Activated CD4-positive, alpha-beta T cell treated with anti-CD3 and anti-CD28 coated beads, Interleukin-2, Interleukin-6, amounts not matched to agents 100 ng/mL and 50 ng/mL, durations not matched to agents 16 hours and 8 hours (primary cell): ENCODE measurements at places on chromosomes 13 and 19.

- DNase-seq = no peak
Measured at GRCh38 chr13:30113983-30114570, 193.3 kb downstream of the KATNAL1 start.

DNA sequence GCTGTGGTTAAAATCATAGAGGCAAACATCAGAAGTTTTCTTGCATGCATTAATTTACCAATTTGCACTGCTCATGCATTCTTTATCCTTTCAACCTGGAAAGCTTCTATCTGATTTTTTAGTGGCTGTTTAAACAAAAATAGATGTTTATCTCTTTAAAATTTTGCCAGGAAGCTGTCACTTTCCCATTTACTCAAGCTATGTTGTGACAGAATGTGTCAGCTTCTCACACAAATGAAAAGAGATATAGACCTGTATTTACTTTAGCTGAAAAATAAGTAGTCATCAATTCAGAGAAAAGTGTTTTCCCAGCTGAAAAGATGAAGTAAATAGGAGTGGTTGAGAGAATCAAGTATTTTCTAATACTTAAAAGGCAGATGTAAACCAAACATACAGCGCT lies 872.8 kb downstream of the DACH1 start:
- no peak for DNase-seq

GRCh38 chr13:102593466-102593865 lies 3.3 kb upstream of the TPP2 start:
- DNase-seq = no peak

GRCh38 chr19:44712864-44713515 lies 14.0 kb downstream of the CEACAM16 start:
- DNase-seq = no peak

- no peak for DNase-seq
Measured at GRCh38 chr13:51147732-51148131, 36.7 kb upstream of the C13orf42 start.

DNA sequence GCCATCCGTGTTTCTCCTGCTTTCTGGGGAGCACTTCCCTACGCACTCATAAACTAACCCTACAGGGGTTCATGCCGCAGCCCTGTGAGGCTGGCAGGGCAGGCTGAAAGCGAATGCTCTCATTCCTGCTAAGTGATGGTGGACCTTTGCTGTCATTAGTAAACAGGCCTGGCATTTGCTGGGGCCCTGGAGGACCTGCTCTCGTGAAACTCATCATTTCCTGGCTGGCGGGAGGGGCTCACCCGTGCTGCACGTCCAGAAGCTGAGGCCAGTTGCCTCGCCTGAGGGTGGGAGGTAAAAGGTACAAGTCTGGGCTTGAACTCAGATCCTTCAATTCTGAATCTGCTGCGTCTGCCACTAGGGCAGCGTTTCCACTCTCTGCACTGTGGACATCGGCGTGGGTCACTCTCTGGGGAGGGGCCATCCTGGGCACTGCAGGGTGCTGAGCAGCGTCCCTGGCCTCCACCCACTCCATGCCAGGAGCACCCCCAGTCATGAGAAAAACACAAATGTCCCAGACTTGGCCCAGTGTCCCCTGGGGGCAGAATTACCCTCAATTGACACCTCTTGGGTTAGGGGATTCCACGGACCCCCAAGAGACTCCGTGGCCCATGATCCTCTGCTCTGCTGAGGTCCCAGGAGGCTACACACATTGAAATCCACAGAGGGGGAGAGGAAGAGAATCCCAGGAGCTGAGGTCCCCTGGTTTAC lies 7.0 kb downstream of the MOB3A start:
- DNase-seq = no peak

- DNase-seq = no peak
Measured at GRCh38 chr13:96130818-96131340, 41.0 kb downstream of the HS6ST3 start.

- DNase-seq = no peak
Measured at GRCh38 chr13:65926750-65927171, 1303.4 kb downstream of the PCDH9 start.

DNA sequence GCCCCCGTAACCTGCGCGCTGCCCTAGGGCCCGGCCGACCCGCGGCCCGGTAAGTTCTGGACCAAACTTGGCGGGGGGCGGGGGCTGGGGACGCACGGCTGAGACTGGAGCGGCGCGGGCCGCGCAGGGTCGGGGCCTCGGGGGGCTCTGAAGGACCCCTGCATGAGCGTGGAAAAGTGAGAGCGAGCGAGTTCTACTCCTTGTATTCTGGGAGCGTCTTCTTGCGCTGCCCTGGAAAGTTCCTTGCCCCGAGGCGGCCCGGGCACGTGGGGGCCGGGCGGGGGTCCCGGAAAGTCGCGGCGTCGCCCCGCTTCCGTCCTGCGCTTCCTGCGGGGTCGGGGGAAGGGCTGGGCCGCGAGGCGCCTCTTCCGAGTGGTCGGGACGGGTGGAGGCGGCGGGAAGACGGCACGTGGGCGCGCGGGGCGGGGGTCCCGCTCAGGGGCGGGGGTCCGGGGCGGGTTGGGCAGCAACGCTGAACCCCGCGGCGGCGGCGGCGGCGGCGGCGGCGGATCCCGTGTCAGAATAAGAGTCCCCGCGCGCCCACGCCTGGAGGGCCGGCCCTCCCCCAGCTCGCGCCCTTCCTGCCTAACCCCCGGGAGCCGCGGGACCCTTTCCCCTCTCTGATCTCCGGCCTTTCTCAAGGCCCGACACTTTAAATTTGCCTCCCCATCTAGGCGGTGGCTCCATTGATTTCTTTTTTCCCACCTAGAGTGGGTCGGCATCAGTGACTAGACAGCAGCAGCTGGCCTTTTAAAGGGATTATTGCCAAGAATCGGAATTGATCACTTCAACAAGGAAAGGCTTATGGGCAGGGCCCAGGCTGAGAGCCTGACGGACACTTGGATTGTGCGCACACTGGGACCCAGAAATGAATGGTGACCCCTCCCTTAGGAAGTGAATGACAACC lies 749 bp downstream of the GATAD2A start:
- peak; percentile 54 for DNase-seq

- DNase-seq = no peak
Measured at GRCh38 chr19:57905258-57905657, 11.1 kb downstream of the ZNF417 start.

GRCh38 chr13:59674616-59675015 lies 489.1 kb downstream of the DIAPH3 start:
- DNase-seq = no peak

- DNase-seq = no peak
Measured at GRCh38 chr19:1237754-1238368, at the start of gene CBARP. Gene CBARP, minus strand, starts transcription at chr19:1238005. Its CDS starts 1,905 bp downstream, at chr19:1236100.

GRCh38 chr13:88800505-88800904 lies 1129.3 kb downstream of the SLITRK5 start:
- DNase-seq = no peak

DNA sequence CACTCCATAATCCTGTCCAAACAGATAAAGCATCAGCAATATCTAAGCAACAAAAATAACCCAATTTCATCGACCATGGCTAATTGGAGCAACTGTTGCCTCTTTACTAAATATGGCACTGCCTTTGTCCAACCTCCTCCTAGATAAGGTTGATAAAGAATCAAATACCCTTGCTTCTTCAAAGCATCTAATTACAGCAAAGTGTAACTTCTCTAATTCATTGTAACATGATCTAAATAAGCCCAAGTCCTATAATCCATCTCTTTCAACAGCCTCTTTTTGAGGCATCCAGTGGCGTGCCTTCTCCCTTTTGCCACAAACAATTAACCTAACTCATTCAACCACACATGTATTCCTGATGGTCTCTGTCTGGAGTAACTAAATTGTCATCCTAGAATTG lies 81.7 kb upstream of the KLHL1 start:
- no peak for DNase-seq

GRCh38 chr19:54470991-54471782 lies 1.9 kb downstream of the CDC42EP5 start:
- no peak for DNase-seq

DNA sequence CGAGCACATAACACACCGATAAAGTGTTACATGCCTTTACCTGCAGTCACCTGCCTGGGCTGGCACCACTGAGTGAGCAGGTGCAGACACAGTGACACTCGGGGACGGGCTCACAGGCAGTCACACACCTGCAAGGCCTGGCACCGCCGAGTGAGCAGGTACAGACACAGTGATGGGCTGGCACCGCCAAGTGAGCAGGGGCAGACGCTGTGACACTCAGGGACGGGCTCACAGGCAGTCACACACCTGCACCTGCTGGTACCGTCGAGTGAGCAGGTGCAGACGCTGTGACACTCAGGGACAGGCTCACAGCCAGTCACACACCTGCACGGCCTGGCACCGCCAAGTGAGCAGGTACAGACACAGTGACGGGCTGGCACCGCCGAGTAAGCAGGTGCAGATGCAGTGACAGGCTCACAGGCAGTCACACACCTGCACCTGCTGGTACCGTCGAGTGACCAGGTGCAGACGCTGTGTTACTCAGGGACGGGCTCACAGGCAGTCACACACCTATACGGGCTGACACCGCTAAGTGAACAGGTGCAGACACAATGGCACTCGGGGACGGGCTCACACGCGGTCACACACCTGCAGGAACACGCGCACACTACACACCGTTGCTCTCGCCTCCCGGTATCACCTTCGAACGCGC lies 470 bp downstream of the ZNF835 start:
- no peak for DNase-seq

DNA sequence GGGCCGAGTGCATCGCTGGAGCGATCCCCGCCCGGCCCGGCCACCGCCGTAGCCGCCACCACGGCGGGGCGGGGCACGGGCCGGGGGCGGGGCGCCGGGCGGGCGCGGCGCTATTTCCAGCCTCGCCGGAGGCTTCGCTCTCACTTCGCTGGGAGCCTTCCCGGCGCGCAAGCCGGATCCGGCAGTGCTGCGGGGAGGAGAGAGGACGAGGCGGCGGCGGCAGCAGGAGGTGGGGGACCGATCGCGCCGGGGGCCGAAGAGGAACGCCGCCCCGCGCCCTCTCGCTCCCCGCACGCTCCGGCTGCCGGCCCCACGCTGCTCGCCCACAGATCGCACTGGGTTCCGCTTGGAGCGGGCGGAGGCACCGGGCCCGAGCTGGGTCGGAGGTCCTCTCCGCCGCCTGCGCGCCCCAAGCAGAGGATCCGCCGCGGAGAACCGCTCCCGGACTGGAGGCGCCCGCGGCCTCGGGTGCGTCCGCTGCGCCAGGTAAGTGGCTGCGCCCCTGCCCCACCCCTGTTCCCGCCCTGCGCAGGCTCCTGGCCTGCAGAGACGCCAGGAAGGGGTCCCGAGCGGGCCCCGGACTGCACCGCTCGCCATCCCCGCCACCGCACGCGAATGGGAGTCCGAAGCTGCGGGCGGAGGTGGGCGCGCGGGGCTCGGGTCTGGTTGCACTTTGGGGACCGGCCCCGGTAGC lies at the start of gene CHST8:
Gene CHST8 (plus strand): TSS at position 143 of the 694 bp plus-strand sequence. CDS start 67,309 bp downstream, outside the sequence.
- peak; percentile 13 for DNase-seq

GRCh38 chr19:49524812-49525455 lies 2.9 kb upstream of the RCN3 start:
- no peak for DNase-seq

- DNase-seq = no peak
Measured at GRCh38 chr19:970695-971094, 13.4 kb upstream of the WDR18 start.

GRCh38 chr13:110964229-110965037 lies 49.6 kb upstream of the ANKRD10 start:
- DNase-seq = no peak

- no peak for DNase-seq
Measured at GRCh38 chr19:21109116-21109515, 27.1 kb downstream of the ZNF714 start.

DNA sequence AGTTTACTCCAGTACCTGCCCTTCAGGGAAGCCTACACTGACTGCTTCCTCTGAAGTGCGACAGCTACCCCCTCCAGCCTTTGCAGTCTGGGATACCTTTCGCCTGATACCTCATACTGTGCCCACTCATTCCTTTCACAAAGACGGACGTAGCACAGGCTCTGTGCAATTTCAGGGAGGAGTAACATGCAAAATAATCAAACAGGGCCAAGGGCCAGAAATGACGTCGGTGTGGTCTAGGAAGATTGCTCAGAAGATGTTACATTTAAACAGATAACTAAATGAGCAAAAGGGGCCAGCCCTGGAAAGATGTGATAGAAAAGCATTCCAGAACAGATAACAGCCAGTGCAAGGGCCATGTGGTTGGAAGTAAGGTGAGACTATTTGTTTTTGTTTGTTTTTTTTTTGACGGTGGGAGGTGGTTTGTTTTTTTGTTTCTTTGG lies 6.6 kb upstream of the DDX39A start:
- DNase-seq = no peak

- DNase-seq = no peak
Measured at GRCh38 chr19:46124638-46125115, at the start of gene IGFL3. Gene IGFL3, minus strand, starts transcription at chr19:46124688. Its CDS starts 39 bp downstream, at chr19:46124649.

DNA sequence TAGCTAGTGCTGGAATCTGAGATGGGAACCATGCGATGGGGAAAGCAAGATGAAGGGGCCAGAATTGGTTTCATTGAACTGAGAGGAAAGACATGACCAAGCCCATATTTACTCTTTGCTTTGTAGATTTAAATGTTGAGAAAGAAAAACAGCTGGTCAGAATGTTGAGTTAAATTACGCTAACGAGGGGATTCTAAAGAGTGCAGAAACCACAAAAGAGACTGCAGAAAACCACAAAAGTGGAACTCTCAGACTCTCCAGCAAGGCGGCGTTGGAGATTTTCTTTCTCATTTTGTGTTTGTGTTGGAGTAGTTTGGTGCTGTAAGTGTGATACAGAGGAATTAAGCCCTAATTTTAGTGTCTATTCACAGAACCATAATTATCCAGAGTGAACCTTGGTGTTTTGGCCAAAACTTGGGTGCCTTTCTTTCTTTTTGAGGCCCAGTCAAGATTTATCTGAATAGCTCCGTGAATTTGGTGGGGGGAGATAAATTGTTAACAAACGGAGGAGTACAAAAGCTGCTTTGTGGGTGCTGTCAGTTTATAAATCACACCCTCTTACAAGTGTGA lies 26.3 kb downstream of the SAE1 start:
- DNase-seq = peak; percentile 64

GRCh38 chr13:62057286-62057685 lies 641.6 kb upstream of the PCDH20 start:
- no peak for DNase-seq

DNA sequence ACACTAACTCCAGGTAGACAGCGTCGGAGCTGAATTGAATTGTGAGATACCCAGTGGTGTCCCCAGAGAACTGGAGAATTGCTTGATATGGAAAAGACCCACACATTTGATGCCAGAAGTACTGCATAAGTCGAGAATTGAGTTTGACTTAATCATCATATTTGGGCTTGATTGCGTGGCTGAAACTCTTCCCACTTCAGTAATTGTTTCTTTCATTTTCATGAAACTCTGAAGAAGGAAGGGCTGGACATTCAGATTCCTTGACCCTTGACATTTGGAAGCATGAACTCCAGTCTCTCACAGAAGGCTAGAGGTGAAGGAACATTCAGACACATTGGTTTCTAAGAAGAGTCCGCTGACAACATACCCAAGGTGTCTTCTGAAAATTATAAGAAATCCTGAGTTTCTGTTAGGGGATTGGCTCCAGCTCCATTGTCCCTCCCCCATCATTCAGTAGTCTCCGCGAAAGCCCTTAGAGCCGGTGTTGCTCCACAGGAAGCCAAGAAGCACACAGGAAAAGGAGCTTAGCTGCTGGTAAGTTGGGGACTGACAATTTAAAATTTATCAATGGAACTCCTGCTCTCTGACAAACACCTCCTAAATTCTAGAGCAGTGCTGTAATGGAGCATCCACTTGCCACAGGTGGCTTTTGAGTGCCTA lies at the start of gene FPR2:
Gene FPR2 (plus strand): TSS at position 484 of the 660 bp plus-strand sequence. CDS start 7,479 bp downstream, outside the sequence.
- DNase-seq = no peak
